AML-193 (cell line): ENCODE measurements at places on chromosomes 13 and 19.

GRCh38 chr19:52453324-52454094 is at the start of gene ZNF578:
Gene ZNF578, plus strand, starts transcription at chr19:52453553. Its CDS starts 48,293 bp downstream, at chr19:52501846.
- no peak for DNase-seq

GRCh38 chr19:44817725-44818465 is 9.0 kb downstream of the BCAM start:
- DNase-seq = no peak

DNA sequence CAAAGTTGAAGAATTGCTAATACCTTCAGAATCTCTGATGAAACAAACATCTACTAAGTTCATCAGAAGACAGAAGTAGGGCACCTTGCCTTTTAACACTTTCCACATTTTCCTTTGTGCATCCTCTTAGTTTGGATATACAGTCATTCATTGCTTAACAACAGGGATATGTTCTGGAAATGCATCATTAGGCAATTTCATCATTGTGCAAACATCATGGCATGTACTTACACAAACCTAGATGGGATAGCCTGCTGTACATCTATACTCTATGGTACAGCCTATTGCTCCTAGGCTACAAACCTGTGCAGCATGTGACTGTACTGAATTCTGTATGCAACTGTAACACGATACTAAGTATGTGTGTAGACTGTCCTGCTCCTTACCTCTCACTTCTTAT is 169.8 kb downstream of the SUCLA2 start:
- DNase-seq = no peak

DNA sequence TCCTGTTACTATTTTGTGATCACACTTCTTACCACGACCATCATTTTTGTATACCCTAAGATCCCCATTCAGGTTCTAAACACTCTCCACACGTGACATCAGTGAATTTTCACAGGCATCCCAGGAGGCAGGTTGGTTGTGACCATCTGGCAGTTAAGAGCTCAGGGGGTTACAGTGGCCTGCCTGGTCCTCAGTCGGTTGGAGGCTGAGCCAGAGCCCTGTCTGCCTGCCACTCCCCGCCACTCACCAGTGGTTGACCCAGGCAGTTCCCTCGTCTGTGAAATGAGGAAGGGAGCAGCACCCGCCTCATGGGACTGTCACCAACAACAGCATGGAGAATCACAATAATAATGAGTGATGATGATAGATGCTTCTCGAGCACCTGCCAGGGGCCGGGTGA is 36.4 kb upstream of the EHD2 start:
- DNase-seq = no peak

DNA sequence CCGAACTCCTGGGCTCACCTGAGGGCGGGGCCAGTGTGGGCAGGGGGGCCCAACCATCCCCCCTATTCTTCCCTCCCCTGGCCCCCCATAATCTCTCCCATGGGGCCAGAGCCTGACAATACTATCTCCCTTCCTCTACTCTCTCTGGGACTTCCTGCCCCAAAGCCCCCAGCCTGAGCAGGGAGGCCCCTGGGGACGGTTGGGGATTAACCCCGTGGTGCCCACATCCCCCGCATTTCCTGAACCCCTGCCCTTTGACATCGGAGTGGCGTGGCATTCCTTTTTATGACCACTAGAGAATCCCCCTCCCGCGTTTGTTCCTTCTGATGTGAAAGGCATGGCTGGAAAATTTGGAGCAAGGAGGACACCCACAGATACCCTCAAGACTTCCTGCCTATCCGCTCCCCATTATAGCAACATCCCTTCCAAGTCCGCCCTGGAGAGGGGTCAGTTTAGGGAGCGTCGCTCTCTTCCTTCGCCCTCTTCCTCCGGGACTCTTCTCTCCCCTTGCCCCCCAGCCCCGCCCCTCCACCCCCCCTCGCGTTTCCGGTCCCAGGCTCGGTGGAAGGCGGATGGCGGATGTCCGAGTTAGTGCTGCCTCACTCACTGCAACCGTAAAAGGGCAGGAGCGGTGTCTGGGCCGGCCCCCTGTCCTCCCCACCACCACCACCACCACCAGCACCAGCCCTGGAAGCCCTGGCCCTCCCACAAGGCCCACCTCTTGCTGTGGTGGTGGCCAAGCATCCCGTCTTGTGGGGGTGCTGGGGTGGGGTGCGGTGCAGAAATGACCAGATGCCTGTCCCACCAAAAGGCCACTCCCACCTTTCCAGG is 1.8 kb downstream of the VASP start:
- peak; percentile 75 for DNase-seq

DNA sequence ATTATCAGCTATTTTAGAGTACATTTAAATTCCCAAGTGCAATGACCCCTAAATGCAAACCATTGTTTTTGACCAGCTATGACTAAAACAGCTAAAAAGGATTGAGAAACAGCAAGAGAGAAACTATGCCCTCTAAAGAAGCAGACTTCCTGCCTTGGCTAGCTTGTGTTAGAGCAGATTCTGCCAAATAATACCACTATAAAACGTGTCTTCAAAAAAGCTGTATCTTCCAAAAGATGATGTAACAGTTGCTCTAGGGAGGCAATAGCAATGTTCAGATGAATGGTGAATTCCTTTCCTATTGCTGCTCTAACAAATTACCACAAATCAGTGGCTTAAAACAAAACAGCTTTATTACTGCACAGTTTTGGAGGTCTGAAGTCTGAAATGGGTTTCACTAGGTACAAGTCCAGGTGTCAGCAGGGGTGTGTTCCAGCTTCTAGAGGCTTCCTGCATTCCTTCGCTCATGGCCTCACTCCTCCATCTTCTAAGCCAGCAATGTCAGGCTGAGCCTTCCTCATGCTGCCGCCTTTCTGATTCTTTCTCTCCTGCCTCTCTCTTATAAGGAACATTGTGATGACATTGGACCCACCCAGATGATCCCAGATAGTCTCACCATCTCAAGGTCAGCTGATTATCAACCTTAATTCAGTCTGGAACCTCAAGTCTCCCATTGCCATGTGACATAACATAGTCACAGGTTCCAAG is 84.5 kb downstream of the LRRC63 start:
- peak; percentile 100 for DNase-seq

GRCh38 chr13:26061947-26062346 is 10.1 kb upstream of the SHISA2 start:
- DNase-seq = no peak

DNA sequence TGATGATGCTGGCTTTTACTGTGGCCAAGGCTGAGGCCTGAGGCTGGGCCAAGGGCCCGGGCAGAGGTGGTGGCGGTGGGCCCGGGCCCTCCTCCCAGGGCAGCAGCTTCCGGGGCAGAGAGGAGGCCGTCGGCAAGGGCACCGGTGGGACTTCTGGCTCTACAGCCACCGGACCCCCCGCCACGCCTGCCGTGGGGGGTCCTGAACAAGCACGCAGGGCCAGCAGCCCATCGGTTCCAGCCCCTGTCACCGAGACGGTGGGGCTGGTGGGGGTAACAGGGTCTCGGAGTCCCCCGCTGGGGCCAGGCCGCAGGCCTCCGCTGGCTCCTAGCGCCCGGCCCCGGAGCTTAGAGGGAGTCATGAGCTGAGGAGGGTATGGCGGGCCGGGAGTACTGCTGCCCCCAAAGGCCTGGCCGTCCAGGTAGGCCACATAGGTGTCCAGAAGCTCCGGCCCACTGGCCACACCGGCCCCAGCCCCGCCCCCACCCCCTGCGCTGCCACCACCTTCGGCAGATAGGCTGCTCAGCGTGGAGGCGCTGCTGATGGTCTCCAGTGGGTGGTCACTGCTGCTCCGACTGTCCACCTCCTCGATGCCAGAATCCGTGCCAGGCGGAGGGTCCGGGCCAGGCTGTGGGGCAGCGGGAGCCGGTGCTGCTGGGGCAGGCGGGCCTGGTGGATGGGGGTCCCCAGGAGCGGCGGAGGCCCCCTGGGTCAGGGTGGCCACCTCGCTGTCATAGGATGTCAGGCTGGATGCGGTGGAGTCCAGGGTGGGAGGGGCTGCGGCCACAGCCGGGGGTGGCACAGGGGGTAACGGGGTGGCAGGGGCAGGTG is 17.3 kb downstream of the C19orf81 start:
- DNase-seq = no peak

- peak; percentile 69 for DNase-seq
Measured at GRCh38 chr13:51330791-51331190, 8.7 kb upstream of the SERPINE3 start.

DNA sequence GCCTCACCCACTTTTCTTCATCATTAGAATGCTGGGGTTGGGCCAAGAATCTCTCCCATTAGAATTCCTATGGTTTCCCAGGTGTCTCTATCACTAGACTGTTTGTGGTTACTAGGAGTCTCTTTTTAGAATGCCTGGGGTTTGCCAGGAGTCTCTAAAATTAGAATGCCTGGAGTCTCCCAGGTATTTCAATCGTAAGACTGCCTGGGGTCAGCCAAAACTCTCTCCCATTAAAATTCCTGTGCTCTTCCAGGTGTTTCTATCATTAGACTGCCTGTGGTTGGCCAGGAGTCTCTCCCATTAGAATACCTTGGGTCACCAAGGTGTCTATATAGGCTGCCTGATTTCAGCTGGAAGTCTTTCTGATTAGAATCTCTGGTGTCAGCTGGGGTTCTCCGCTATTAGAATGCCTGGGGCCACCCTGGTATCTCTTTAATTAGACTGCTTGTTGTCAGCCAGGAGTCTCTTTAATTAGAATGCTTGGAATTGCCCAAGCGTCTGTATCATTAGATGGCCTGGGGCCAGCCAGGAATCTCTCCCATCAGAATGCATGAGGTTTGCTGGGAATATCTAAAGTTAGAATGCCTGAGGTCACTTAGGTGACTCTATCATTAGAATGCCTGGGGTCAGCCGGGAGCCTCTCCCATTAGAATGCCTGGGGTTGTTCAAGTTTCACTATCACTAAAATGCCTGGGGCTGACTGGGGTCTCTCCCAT is 1479.2 kb downstream of the UQCRFS1 start:
- DNase-seq = no peak

GRCh38 chr19:41321600-41322270 is 11.8 kb downstream of the CCDC97 start:
- DNase-seq = no peak

DNA sequence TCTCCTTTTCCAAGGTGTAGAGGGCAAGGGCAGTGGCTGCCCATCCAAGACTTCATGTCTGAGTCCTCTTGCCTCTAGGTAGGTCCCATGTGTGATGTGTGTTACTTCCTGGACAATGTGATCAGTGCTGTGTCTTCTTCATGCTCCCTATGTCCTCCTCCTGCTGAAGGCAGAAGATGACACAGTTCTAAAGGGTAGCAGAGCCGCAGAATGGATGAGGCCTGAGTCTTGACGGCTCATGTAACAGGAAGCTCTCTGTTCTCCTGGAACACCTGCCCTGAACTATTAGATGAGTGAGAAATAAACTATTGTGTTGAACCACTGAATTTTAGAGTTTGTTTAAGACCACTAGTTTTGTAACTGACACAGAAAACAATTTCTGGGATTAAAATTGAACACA is 165.9 kb downstream of the NDFIP2 start:
- no peak for DNase-seq

DNA sequence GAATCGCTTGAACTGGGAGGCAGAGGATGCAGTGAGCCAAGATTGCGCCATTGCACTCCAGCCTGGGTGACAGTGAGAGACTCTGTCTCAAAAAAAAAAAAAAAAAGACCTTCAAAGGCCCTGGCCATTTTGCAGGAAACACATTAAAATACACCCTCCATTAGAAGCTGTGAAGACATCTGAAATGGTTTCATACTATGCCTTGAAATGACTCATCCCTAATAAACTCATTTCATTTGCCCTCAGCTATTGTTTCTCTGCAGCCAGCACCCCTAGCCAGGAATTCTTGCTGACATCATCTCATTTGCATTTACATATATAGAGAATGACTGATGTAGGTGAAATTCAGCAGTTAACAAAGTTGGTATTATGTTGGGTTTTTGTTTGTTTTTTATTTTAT is 8.7 kb downstream of the EML2 start:
- DNase-seq = no peak

DNA sequence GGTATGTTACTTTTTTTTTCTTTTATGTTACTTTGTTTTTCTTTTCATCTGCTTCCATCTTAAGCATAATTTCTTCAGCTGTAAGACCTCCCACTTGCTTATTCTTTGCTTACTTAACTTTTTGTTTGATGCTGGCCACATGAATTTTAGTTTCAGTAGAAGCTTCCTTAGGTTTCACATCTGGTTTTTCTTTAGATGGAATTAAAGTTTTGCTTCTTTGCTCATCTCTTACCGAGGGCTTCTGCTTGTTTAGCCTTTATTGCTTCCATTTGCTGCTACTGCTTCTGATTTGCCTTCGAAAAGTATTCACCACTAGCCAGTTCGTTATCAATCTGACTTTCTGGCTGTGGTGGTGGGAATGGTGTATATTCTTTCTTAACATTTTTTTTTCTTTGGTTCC is 90.9 kb downstream of the GJA3 start:
- no peak for DNase-seq

DNA sequence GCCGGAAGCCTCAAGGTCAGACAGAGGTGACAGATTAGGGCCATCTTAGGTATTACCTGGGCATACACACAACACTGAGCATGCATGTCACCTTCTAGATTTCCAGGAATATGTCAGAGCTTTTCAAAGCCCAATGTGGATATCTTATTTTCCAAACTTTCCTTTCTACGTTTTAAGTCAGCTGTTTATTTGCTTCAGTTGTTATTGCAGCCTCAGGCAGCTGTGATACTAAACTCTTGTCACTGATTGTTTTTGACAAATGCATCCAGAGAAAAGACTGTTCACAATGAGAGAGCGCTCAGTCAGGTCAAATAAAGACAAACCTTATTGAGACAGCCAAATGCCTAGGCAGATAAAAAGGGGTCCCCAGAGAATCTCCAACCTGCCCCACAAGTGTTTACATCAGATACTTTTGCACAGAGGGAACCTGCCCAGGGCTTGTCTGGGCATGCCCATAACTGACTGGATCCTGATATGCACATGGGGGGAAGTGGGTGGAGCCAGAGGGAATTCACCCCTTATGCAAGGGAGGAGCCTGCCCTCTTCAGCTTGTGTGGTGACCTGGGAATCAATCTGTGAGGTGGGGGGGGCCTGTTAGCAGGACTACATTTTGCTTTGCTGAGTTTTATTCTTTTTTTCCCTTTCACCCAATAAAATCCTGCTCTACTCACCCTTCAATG is 28.5 kb downstream of the MED4 start:
- DNase-seq = no peak

- no peak for DNase-seq
Measured at GRCh38 chr13:29718694-29719093, 123.2 kb upstream of the SLC7A1 start.

GRCh38 chr13:75365724-75366173 is 116.2 kb downstream of the TBC1D4 start:
- no peak for DNase-seq

GRCh38 chr13:99332456-99332855 is 25.3 kb upstream of the GPR183 start:
- DNase-seq = no peak
